ENCODE measurements at places on chromosomes 4 and X. TPM values are rescaled to one million over a fixed set of nuclear protein-coding genes. Genes with fewer than 3 reads are reported as not detected.

GRCh38 chr4:10083861-10084641, 32.5 kb downstream of the WDR1 start:
- no peak overlapping the region for H3K27ac ChIP-seq
- H3K36me3 ChIP-seq, result peaks cover 98% of the 10 kb centered on the region
- H3K27me3 ChIP-seq, result no peaks in the 10 kb centered on the region

The ETDB gene
- not detected for total RNA-seq

The PLP1 gene
- total RNA-seq, result not detected

DNA sequence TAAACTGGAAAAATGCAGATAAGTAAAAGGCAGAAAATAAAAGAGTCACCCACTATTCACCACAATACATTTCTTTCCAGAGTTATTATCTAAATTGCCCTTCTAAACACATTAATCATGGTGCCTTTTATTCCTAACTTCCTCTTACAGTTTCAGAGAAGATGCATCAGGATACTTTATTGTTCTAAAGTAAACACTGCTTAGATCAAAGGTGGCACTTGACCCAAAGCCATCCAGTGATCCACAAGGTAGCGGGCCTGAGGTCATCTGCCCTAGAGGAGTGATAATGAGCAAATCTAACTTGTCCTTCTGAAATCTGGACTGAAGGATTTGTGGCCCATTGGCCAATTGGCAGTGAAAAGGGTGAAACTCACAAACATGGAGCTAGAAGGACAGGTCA, 12.0 kb upstream of the TMEM154 start:
- no peak for DNase-seq
- peaks cover 5% of the 10 kb centered on the region for H3K4me1 ChIP-seq
- H3K36me3 ChIP-seq, result no peaks in the 10 kb centered on the region
- H3K27ac ChIP-seq, result no peak overlapping the region
- H3K27me3 ChIP-seq, result no peaks in the 10 kb centered on the region
- H3K4me3 ChIP-seq, result no peak overlapping the region

The MAGEA1 gene
- not detected for total RNA-seq

The CASP3 gene
- total RNA-seq, result 15.8 TPM

GRCh38 chr4:52822583-52822971, 39.5 kb upstream of the RASL11B start:
- H3K4me3 ChIP-seq, result no peak overlapping the region
- no peak overlapping the region for H3K27ac ChIP-seq
- no peaks in the 10 kb centered on the region for H3K36me3 ChIP-seq
- no peaks in the 10 kb centered on the region for H3K4me1 ChIP-seq

GRCh38 chr4:151538963-151539362, 130.0 kb downstream of the FHIP1A start:
- no peaks in the 10 kb centered on the region for H3K36me3 ChIP-seq
- no peak for DNase-seq
- no peak overlapping the region for H3K4me3 ChIP-seq
- no peaks in the 10 kb centered on the region for H3K27me3 ChIP-seq

- H3K27me3 ChIP-seq, result no peaks in the 10 kb centered on the region
- no peak overlapping the region for H3K4me3 ChIP-seq
- no peaks in the 10 kb centered on the region for H3K4me1 ChIP-seq
- H3K36me3 ChIP-seq, result no peaks in the 10 kb centered on the region
- DNase-seq, result no peak
- H3K27ac ChIP-seq, result no peak overlapping the region
These were observed 73.5 kb downstream of the RS1 start for GRCh38 chrX:18598413-18598812.

- H3K4me3 ChIP-seq, result no peak overlapping the region
- H3K36me3 ChIP-seq, result no peaks in the 10 kb centered on the region
- DNase-seq, result no peak
- H3K4me1 ChIP-seq, result no peaks in the 10 kb centered on the region
These were observed 59.2 kb upstream of the NKX1-1 start for GRCh38 chr4:1465173-1466033.

GRCh38 chr4:156779774-156780173, 191.8 kb downstream of the PDGFC start:
- no peak for DNase-seq
- no peak overlapping the region for H3K4me3 ChIP-seq
- no peaks in the 10 kb centered on the region for H3K27me3 ChIP-seq
- H3K4me1 ChIP-seq, result no peaks in the 10 kb centered on the region

The DYNLT3 gene
- 25.1 TPM for total RNA-seq

The CITED1 gene
- not detected for total RNA-seq

The SHISA3 gene
- total RNA-seq, result not detected

DNA sequence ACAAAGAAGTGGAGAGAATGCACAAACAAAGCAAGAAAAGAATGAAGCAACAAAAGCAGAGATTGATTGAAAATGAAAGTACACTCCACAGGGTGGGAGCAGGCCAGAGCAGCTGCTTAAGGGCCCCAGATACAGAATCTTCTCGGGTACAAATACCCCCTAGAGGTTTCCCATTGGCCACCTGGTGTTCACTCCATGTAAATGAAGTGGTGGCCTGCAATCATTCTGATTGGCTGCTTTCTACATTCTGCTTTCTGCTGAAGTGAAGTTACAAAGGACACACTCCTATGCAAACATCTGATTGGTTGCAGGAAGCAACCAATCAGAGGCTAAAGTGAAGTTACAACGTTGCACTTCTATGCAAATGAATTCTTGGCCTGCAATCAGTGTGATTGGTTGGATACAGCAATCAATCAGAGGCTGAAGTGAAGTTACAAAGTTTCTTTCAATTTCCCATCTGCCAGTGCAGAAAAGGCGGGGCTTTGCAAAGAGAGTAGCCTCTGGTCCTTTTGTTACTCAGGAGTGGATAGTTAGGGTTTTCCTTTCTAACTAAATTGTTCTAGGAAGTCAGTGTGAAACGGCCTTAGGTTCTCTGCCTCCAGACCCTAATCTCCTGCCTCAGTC, 19.0 kb upstream of the GPC4 start:
- no peak overlapping the region for H3K4me3 ChIP-seq
- no peaks in the 10 kb centered on the region for H3K36me3 ChIP-seq

- no peak overlapping the region for H3K4me3 ChIP-seq
- H3K27me3 ChIP-seq, result no peaks in the 10 kb centered on the region
- no peaks in the 10 kb centered on the region for H3K36me3 ChIP-seq
- H3K27ac ChIP-seq, result no peak overlapping the region
These were observed 24.0 kb upstream of the SGMS2 start for GRCh38 chr4:107800706-107801105.

The NHS gene
- total RNA-seq, result not detected

GRCh38 chrX:133648594-133648993, 233.3 kb upstream of the GPC4 start:
- DNase-seq, result no peak
- no peaks in the 10 kb centered on the region for H3K4me1 ChIP-seq
- H3K27ac ChIP-seq, result no peak overlapping the region
- no peaks in the 10 kb centered on the region for H3K36me3 ChIP-seq
- no peaks in the 10 kb centered on the region for H3K27me3 ChIP-seq

GRCh38 chr4:182803235-182803634, 114.0 kb downstream of the DCTD start:
- no peaks in the 10 kb centered on the region for H3K36me3 ChIP-seq
- no peak overlapping the region for H3K27ac ChIP-seq
- peaks cover 12% of the 10 kb centered on the region for H3K4me1 ChIP-seq
- no peak for DNase-seq
- no peaks in the 10 kb centered on the region for H3K27me3 ChIP-seq

The WDR13 gene
- total RNA-seq, result 94.6 TPM

The PGAM4 gene
- not detected for total RNA-seq

The UGT2B15 gene
- total RNA-seq, result not detected

The PNMA6A gene
- total RNA-seq, result 0.39 TPM

DNA sequence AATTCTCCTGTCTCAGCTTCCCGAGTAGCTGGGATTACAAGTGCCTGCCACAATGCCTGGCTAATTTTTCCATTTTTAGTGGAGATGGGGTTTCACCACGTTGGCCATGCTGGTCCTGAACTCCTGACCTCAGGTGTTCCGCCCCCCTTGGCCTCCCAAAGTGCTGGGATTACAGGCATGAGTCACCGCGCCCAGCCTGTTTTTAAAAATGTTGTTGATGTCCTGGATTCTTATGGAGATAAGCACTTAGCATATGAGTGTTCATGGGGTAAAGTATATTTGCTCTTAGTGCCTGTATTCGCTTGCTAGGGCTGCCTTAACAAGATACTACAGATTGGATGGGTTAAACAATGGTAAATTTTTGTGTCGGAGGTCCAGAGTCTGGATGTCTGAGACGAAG, 91.7 kb downstream of the CEP44 start:
- no peaks in the 10 kb centered on the region for H3K4me1 ChIP-seq
- H3K27me3 ChIP-seq, result no peaks in the 10 kb centered on the region
- H3K27ac ChIP-seq, result no peak overlapping the region
- H3K4me3 ChIP-seq, result no peak overlapping the region

GRCh38 chr4:18846313-18846712, 824.8 kb upstream of the LCORL start:
- no peaks in the 10 kb centered on the region for H3K27me3 ChIP-seq
- H3K36me3 ChIP-seq, result no peaks in the 10 kb centered on the region
- H3K27ac ChIP-seq, result no peak overlapping the region
- H3K4me3 ChIP-seq, result no peak overlapping the region

- no peaks in the 10 kb centered on the region for H3K36me3 ChIP-seq
- peaks cover 11% of the 10 kb centered on the region for H3K4me1 ChIP-seq
- peak within 1 kb of the TSS; percentile 16 for H3K4me3 ChIP-seq
- H3K27me3 ChIP-seq, result peaks cover 9% of the 10 kb centered on the region
- H3K27ac ChIP-seq, result no peak within 1 kb of the TSS
These were observed at the start of gene CC2D2A for GRCh38 chr4:15469402-15470127. CC2D2A (plus strand) TSS chr4:15469882; CDS start chr4:15475933, 6,051 bp downstream.

- no peaks in the 10 kb centered on the region for H3K27me3 ChIP-seq
- H3K4me1 ChIP-seq, result no peaks in the 10 kb centered on the region
- no peak for DNase-seq
- H3K4me3 ChIP-seq, result no peak overlapping the region
- H3K27ac ChIP-seq, result no peak overlapping the region
- no peaks in the 10 kb centered on the region for H3K36me3 ChIP-seq
These were observed 3.0 kb upstream of the ATP1B4 start for GRCh38 chrX:120358737-120359456.

The ANK2 gene
- total RNA-seq, result 4.2 TPM

DNA sequence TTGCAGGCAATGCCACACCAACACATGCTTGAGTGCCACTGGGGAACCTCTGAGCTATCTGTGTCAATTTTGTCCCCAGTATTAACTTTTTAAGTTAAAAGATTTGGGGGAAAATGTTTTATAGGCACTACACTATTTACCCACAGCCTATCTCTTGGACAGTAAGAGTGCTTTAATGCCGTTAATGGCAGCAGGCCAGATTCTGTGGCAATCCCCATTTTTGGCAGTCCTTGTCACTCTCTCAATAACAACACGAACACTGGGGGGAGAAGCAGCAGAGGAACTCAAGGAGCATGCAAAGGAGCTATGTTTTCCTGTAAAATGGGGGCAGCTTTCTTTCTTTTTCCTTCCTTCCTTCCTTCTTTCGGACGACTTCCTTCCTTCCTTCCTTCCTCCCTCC, 168.6 kb downstream of the NSUN7 start:
- no peaks in the 10 kb centered on the region for H3K36me3 ChIP-seq
- H3K27ac ChIP-seq, result no peak overlapping the region
- H3K27me3 ChIP-seq, result no peaks in the 10 kb centered on the region
- no peaks in the 10 kb centered on the region for H3K4me1 ChIP-seq
- no peak overlapping the region for H3K4me3 ChIP-seq

DNA sequence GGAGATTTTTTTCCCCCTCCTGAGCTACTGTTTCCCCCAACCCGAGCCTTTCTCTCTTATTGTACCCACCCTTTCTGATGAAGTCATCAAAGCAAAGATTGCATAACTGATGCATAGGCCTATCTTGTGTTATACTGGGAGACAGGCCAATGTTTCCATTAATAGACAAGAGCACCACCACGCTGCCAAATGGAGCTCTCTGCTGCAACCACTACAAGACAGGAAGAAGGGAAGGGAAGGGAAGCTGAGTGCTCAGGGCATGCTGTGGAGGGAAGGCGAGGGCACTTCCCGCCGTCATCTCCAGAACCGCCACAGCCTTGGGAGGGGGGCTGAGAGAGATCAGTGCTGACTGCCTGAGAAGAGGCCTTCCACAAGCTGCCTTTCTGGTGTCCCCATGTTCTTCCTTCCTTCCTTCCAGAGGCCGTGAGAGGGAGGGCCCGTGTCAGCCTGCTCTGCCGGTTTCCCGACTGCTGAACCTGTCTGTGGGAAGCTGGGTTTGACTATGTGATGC, 75.0 kb downstream of the MGST2 start:
- peaks cover 6% of the 10 kb centered on the region for H3K27me3 ChIP-seq
- DNase-seq, result no peak
- peaks cover 5% of the 10 kb centered on the region for H3K4me1 ChIP-seq
- H3K36me3 ChIP-seq, result no peaks in the 10 kb centered on the region
- no peak overlapping the region for H3K27ac ChIP-seq

- no peaks in the 10 kb centered on the region for H3K4me1 ChIP-seq
- no peak overlapping the region for H3K27ac ChIP-seq
- H3K4me3 ChIP-seq, result no peak overlapping the region
- H3K36me3 ChIP-seq, result peaks cover 21% of the 10 kb centered on the region
- DNase-seq, result no peak
These were observed 39.3 kb downstream of the SLAIN2 start for GRCh38 chr4:48380583-48381167.

The PIGA gene
- 26.0 TPM for total RNA-seq

DNA sequence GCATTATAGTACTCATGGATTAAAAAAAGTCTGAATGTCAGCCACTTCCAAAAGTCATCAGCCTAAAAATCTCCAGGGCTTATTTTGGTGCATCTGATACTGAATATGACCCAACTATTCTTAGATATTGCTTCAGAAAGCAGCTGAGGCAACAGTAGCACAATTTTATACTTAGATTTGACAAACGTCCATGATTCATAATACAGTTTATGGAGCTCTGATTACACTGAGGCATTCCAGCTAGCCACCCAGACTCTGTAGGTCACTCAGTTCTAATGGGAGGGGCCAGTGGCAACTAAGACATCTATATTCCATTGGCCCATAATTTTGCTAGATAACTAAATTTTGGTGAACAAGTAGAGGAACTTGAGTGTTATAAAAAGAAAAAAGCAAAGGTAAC, 10.3 kb downstream of the SPATA4 start:
- no peak overlapping the region for H3K4me3 ChIP-seq
- H3K27ac ChIP-seq, result no peak overlapping the region
- H3K4me1 ChIP-seq, result no peaks in the 10 kb centered on the region
- peaks cover 3% of the 10 kb centered on the region for H3K27me3 ChIP-seq

DNA sequence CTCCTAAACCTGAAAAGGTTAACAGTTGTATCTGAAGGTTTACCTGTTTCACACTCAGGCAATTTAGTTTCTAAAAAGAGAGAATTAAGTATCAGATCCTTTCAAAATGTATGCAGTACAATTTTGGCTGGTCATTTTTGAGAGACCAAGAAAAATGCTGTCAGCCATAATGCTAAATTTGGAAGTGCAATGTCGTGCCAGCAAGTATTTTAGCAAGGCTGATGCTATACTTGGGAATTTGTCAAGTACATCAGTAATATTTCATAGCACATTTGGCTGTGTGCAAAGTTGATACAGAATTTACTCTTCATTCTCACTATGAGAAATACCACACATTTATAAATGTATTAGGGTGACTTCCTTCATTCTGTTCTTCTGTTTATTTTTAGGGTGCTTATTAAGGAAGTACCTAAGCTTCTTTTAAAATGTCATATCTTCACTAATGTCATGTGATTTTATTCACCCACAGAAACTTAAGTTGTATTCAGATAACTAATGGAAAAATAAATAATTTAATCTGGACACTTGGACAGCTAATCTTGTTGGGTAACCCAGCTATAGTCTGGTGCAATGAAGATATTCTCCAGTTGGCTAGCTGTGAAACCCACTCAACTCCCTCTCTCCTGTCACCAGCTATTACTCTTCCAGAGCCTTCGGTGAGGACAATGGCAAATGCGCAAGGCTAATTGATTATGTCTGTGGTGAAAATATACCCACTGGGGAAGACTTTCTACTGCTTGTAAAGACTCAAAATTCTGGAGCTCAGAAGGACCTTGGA, 84.2 kb upstream of the TLL1 start:
- no peaks in the 10 kb centered on the region for H3K4me1 ChIP-seq
- DNase-seq, result no peak
- no peak overlapping the region for H3K4me3 ChIP-seq
- H3K27ac ChIP-seq, result no peak overlapping the region
- no peaks in the 10 kb centered on the region for H3K36me3 ChIP-seq

The FRAS1 gene
- 0.05 TPM for total RNA-seq

Measured in B cell (primary cell).